Thymus (tissue), 14 donors: ENCODE measurements at places on chromosomes 6 and 20. TPM values are rescaled to one million over a fixed set of nuclear protein-coding genes. Genes with fewer than 3 reads are reported as not detected.

The IRF4 gene
- polyA plus RNA-seq, result 7.5 TPM

The ZMYND8 gene
- 28.5 TPM for polyA plus RNA-seq

The C6orf15 gene
- 24.6 TPM for polyA plus RNA-seq

The ESR1 gene
- polyA plus RNA-seq, result 1.2 TPM

The GSTA2 gene
- 0.68 TPM for polyA plus RNA-seq

The SLC17A3 gene
- polyA plus RNA-seq, result 0.09 TPM

The CCN6 gene
- polyA plus RNA-seq, result 0.18 TPM

The GRM1 gene
- 0.05 TPM for polyA plus RNA-seq

The LYRM2 gene
- 30.5 TPM for polyA plus RNA-seq

The SNAP25 gene
- 2.0 TPM for polyA plus RNA-seq

The RUNX2 gene
- 7.1 TPM for polyA plus RNA-seq

The SULF2 gene
- polyA plus RNA-seq, result 94.0 TPM

The PARD6B gene
- polyA plus RNA-seq, result 3.7 TPM

The TPD52L1 gene
- polyA plus RNA-seq, result 16.9 TPM

The CARMIL1 gene
- polyA plus RNA-seq, result 29.9 TPM

The MYBL2 gene
- polyA plus RNA-seq, result 2.4 TPM

The DHX35 gene
- polyA plus RNA-seq, result 7.1 TPM

The BNIP5 gene
- 0.23 TPM for polyA plus RNA-seq

The POPDC3 gene
- polyA plus RNA-seq, result 0.41 TPM

The TBXT gene
- polyA plus RNA-seq, result 0.02 TPM

The NOX3 gene
- not detected for polyA plus RNA-seq

The USP49 gene
- 1.1 TPM for polyA plus RNA-seq

The BCAS1 gene
- polyA plus RNA-seq, result 1.5 TPM

The AK9 gene
- 12.9 TPM for polyA plus RNA-seq

The KCNQ2 gene
- 0.48 TPM for polyA plus RNA-seq

The OOEP gene
- 0.23 TPM for polyA plus RNA-seq

The ZNF341 gene
- polyA plus RNA-seq, result 4.7 TPM

The PSMF1 gene
- 47.3 TPM for polyA plus RNA-seq

The SLC22A1 gene
- polyA plus RNA-seq, result 1.7 TPM

The MLN gene
- 8.7 TPM for polyA plus RNA-seq

The ID4 gene
- 10.9 TPM for polyA plus RNA-seq

The ULBP1 gene
- polyA plus RNA-seq, result 0.68 TPM

The SOBP gene
- 4.2 TPM for polyA plus RNA-seq

The SLC35B2 gene
- polyA plus RNA-seq, result 18.8 TPM

The TMEM217 gene
- 4.0 TPM for polyA plus RNA-seq

The MAP7 gene
- 7.8 TPM for polyA plus RNA-seq

The NOTCH4 gene
- polyA plus RNA-seq, result 32.7 TPM

The TPX2 gene
- polyA plus RNA-seq, result 8.2 TPM

The CASS4 gene
- 3.7 TPM for polyA plus RNA-seq

The CLIC1 gene
- 337 TPM for polyA plus RNA-seq

The THBS2 gene
- polyA plus RNA-seq, result 2.6 TPM

The SLC26A8 gene
- 0.11 TPM for polyA plus RNA-seq

The ANKRD66 gene
- polyA plus RNA-seq, result 0.09 TPM

The ADGRF5 gene
- polyA plus RNA-seq, result 5.0 TPM

The MARCKS gene
- 87.5 TPM for polyA plus RNA-seq

The SIRPD gene
- polyA plus RNA-seq, result 0.46 TPM
